Epithelial cell of esophagus (primary cell): ENCODE measurements at places on chromosomes 5 and 9.

DNA sequence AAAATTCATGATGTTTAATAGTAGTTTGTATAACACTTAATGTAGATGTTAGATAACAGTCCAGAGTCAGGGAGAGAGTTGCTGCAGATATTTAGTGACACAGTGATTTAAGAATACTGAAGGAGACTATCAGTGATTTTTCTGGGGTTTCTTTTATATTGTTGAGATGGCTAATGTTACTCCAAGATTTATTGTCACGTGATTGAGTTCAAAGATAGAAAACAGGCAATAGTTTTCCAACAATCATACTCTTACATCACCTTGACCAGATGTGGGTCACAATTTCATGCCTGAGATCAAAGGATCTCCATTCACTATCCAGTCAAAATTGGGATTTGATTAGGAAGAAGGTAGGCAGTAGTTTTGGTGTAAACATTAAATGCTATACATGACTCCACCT is 580.0 kb upstream of the ARRDC3 start:
- DNase-seq = no peak

DNA sequence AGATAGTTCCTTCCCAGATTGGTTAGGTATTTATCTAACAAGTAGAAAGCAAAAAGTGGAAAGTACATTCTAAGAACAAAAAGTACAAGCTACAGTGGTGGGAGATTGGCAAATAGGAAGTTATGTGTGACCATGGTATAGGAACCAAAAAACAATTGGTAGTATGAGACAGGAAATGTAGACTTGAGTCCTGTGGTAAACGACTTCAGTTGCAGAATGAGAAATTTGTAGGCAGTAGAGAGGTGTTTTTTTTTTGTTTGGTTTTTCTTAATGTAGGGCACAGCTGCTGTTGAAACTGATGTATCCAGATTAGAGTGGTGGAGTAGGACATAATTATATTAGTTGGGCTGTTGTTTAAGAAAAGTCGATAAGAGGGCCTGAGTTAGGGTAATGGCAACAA is 72.0 kb downstream of the CCNH start:
- DNase-seq = no peak

GRCh38 chr5:140312067-140312790 is 9.3 kb upstream of the PFDN1 start:
- peak; percentile 95 for DNase-seq

DNA sequence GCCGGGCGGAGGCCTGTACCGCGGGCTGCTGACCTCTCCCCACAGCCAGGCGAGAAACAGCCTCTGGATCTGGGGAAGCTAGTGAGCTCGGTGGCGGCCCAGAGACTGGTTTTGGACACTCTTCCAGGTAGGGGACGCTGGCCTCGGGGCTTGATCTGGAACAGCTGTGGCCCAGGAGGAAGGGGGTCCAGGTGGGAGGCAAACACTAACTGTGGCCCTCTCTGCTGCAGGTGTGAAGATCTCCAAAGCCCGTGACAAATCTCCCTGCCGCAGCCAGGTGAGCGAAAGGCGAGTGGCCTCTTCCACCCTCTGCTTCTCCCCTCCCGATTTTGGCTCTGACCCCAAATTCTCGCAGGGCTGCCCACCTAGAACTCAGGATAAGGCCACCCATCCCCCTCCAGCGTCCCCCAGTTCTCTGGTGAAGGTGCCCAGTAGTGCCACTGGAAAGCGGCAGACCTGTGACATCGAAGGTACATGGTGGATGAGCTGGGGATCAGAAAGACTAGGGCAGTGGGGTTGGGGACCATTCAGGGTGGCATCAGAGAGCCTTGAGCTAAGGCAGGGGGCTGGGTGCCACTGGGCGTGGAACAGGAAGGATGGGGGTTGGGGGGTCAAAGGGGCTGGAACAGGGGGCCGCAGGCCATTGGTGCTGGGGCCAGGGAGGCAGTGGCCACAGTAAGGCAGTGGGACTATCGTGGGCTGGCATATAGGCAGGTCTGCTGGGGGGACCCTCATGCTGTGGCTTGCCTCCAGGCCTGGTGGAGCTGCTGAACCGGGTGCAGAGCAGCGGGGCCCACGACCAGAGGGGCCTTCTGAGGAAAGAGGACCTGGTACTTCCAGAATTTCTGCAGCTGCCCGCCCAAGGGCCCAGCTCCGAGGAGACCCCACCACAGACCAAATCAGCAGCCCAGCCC is 12.9 kb upstream of the SLC34A1 start:
- no peak for DNase-seq

DNA sequence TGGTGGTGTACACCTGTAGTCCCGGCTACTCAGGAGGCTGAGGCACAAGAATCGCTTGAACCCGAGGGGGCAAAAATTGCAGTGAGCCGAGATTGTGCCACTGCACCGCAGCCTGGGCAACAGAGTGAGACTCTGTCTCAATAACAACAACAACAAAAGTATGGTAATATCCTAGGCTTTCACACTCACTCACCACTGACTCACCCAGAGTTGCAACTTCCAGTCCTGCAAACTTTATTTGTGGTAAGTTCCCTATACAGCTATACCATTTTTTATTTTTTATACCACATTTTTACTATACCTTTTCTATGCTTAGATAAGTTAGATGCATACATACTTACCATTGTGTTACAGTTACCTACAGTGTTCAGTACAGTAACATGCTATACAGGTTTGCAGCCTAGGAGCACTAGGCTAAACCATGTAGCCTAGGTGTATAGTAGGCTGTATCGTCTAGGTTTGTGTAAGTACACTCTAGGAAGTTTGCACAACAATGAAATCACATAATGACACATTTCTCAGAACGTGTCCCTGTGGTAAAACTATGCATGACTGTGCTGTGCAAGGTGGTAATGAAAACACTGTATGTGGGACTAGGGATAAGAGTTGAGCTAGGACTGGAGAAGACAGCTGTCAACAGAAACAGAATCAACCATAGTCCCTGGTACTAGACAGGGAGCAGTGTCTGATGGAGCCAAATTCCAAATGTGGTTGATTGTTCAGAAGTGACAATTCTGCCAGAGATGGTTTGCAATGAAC is 109.5 kb upstream of the RAD23B start:
- peak; percentile 68 for DNase-seq

DNA sequence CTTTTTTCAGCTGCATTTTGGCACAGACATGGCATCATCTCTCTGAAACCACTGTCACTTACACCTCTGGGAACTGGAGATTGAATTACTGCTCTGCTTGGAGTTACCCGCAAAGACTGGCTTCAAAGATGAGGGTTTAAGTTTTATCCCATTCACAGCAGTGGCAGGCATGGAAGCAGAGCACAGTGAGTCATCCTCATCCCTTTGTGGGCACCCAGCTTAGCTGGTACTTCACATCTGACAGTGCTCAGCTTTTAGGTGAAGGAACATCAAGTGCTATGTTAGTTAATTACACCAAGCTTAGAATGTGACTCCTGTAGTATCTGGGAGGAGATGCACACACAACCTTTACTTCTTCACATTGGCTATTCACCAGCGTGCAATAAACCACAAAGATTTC is 24.8 kb upstream of the ALDH1A1 start:
- DNase-seq = peak; percentile 61

- DNase-seq = no peak
These were observed 43.0 kb downstream of the GNAQ start for GRCh38 chr9:77988630-77989029.

GRCh38 chr9:113709721-113710120 is 166.4 kb upstream of the ZNF618 start:
- no peak for DNase-seq

DNA sequence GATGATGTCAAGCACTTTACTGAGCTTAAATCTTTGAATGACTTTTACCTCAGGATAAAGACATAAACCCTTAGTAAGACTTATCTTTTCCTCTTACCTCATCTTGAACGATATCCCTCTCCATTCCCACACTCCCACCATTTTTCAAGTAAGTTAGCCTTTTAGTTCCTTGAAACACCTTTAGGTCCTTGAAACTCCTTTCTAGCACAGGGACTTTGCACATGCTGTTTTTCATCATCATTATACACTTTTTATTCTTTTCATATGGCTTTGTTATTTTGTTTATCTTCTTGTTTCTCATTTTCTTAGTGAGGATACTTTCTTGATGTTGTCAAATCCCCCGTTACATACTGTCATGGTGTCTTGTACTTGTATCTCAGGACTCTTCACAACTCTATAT is 24.8 kb downstream of the YTHDC2 start:
- DNase-seq = no peak

DNA sequence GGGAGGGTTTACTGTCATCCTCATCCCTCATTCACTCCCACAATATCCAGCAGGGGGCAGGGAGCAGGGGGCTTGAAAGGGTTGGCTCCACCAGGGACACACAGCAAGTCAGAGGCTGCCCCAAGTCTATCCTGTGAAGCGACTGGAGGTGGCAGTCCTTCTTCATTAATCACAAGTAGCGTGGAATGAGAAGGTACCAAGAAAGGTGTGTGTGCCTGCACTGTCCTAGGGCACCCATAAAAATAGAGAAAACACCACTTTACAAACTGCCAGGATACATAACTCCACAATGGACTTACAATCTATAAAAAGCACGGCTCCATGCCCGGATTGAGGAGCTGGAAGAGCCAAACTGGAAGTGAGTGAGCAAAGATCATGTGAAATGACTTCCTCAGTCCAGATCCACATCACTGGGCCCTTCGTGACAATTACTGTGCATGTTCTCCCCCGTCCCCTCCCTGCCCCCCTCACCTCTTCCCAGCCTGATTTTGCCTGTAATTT is 183.9 kb downstream of the SLIT3 start:
- no peak for DNase-seq

DNA sequence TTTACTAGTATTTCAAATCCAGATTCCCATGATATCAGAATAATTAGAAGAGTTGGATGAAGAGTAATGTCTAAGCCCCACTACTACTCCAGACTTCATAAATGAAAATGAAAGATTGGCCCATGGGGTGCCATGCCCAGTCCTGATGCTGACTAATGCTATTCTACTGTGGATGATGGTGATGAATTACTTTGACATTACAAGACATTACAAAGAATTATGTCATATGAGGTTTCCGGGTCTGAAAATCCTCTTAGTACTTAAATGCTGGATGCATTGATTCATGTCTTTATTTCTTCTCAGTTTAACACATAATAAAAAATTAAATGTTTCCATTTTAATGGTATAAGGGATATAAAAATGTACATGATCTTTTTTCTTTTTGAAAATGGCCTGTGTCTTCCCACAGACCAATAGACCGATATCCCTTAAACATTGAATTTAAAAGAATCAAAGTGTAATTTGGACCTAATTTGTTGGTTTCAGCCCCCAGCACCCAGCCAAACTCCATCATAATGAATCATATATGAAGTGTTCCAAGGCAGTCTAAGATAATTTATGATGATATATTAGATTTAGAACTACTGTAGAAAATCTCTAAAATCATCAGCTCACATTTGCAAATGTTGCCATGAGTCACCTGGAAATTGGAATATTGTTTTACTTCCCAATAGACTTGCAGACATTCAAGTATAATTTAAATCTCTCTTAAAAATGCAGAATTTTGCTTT is 223.6 kb upstream of the SGCD start:
- no peak for DNase-seq

GRCh38 chr5:40414922-40415321 is 264.8 kb upstream of the PTGER4 start:
- DNase-seq = no peak

- peak; percentile 34 for DNase-seq
These were observed 34.9 kb upstream of the ATP6V1G1 start for GRCh38 chr9:114552706-114553105.

- DNase-seq = no peak
These were observed 43.3 kb downstream of the TMC1 start for GRCh38 chr9:72564479-72565281.

DNA sequence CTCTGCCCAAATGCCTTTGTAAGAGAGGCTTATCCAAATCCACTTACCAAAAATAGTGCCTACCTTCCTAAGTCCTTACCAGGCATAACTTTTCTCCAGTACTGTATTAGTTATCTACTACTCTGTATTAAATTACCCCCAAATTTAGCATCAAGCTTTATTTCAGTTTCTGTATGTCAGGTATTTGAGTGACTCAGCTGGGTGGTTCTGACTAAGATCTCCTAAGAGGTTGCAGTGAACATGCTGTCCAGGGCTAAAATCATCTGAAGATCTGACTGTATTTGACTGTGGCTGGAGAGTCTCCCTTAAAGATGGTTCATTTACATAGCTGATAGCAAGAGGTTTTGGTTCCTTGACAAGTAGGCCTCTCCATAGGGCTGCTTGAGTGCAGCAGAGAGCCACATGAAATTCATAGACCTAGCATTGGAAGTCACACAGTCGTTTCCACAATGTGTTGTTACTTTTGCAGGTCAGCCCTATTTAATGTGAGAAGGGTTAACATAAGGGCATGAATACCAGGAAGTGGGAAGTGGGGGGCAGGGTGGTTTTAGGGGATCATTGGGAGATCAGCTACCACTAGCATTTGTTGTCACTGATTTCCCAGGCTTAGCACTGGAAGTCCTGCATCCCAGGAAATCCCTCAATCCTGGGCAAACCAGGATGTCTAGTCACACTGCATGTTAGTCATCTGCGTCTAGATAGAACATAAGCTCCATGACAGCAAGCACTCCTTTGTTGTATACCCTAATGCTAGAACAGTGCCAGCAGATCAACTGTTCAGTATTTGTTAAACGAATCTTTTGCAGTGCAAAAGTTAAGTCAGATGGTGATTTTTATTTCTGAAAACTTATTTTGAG is 2.0 kb upstream of the ZNF622 start:
- peak; percentile 81 for DNase-seq

- no peak for DNase-seq
These were observed 10.2 kb downstream of the NIPSNAP3B start for GRCh38 chr9:104774132-104774531.

DNA sequence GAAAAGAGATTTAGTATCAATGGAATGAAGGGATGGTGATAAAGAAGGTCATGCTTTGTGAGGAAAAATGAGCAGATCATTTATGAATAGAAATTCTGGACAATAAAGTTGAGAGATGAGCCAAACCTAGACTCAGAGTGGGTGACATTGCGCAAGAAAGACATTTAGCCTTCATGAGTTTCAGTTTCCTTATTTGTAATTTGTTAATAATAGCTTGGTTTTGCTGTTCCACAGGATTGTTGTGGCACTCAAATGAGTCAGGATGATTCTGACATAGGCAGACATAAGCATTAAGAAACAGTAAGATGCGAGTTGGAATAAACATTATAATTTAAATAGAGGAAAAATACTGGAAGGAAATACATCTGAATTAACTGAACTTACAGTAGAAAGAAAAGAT is 34.8 kb downstream of the ITGA2 start:
- DNase-seq = peak; percentile 93

DNA sequence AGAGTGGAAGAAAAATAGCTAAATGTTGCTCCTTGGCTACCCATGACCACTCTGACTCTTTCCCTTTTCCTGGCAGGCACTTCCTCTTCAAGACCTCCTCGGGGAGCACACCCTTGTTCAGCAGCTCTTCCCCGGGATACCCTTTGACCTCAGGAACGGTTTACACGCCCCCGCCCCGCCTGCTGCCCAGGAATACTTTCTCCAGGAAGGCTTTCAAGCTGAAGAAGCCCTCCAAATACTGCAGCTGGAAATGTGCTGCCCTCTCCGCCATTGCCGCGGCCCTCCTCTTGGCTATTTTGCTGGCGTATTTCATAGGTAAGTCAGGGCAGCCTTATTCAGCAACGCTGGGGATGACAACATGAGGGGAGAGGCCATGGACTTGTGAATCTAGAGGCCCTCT is 298.6 kb upstream of the WWC1 start:
- DNase-seq = no peak
